ENCODE measurements at places on chromosomes 12 and 14.
A peak's percentile ranks its signal among the peaks of the same experiment; 100 is the strongest.

DNA sequence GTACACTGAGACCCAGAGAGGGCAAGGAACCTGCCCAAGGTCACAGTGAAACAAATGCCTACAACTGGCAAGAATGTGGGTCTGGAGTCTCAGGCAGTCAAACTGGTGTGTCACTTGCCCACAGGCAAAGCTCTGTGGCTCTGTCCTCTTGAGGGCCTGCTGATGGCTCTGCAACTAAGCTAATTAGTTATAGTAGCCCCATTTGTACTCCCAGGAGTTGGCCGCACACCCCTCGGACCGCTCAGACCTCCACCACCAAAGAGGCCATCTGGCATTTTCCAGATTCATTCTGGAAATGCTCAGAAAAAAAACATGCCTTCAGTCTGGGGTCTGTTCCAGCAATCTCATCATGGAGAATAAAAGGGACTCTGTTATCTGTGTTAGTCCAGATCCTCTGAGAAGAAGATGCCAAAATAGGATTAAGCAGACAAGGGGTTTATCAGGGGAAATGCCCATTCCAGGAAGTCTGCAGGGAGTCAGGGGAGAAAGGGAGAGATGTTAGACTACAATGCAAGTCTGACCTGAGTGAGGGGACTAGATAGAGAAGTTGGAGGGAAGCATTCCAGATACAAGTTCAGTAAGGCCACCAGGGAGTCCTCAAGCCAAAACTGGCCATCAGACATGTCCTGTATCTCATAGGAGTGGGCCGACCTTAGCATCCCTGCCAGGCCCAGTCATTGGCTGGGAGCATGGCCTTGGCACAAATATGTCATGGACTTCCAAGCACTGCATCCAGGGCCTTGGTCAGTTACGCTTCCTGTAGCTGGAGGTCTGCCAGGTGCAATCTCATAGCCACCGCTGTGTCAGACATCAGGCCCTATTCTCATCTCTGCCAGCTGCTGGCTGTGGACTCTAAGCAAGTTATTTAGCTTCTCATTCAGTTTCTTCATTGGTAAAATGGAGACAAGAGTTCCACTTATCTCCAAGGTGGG is 15.4 kb upstream of the OAS1 start:
- no peaks in the 10 kb centered on the region for H3K4me1 ChIP-seq
- no peak for DNase-seq
- no peak overlapping the region for H3K4me3 ChIP-seq
- no peaks in the 10 kb centered on the region for H3K27me3 ChIP-seq

- DNase-seq, result no peak
- H3K36me3 ChIP-seq, result no peaks in the 10 kb centered on the region
- H3K27ac ChIP-seq, result no peak overlapping the region
- H3K27me3 ChIP-seq, result no peaks in the 10 kb centered on the region
Observed at GRCh38 chr14:71308671-71309070, 401.4 kb downstream of the PCNX1 start.

DNA sequence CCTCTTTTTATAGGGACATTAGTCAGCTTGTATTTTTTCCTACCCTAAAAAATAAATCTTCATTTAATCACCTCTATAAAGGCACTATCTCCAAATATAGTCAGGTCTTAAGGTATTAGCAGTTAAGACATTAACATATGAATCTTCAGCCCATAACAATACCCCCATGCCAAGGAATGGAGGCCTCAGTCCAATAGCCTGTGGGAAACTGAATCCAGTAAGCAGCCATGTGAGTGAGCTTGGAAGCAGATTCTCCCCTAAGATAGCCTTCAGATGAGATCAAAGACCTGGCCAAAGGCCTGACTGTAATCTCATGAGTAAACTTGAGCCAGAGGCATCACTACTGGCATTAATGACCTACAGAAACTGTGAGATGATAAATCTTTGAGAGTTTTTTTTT is 232.1 kb upstream of the SYT10 start:
- H3K27me3 ChIP-seq, result no peaks in the 10 kb centered on the region
- H3K27ac ChIP-seq, result no peak overlapping the region
- H3K4me3 ChIP-seq, result no peak overlapping the region
- DNase-seq, result no peak
- H3K4me1 ChIP-seq, result no peaks in the 10 kb centered on the region
- H3K36me3 ChIP-seq, result no peaks in the 10 kb centered on the region

DNA sequence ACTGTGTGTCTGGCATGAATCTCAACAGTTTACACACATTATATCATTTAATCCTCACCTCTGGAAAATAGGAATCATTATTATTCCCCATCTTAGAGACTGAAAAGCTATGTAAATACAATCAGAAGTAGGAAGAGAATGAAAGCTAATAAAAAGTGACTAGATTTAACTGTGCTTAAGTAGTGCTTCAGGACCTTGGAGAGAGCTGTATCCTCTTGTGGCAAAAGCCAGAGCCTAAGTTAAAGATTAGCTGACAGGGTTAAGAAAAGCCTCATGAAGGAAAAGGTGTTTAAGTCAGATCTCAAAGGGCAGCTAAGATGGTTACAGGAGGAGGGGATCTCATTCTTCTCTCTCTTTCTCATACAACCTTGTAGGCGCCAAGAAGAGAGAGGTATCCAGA is 65.3 kb upstream of the TMEM233 start:
- no peaks in the 10 kb centered on the region for H3K4me1 ChIP-seq
- no peak overlapping the region for H3K27ac ChIP-seq
- H3K36me3 ChIP-seq, result no peaks in the 10 kb centered on the region
- no peaks in the 10 kb centered on the region for H3K27me3 ChIP-seq
- no peak overlapping the region for H3K4me3 ChIP-seq
- no peak for DNase-seq

- H3K27ac ChIP-seq, result no peak overlapping the region
- H3K36me3 ChIP-seq, result no peaks in the 10 kb centered on the region
- H3K27me3 ChIP-seq, result peaks cover 28% of the 10 kb centered on the region
- H3K4me1 ChIP-seq, result peaks cover 18% of the 10 kb centered on the region
- no peak for DNase-seq
Observed at GRCh38 chr14:74242021-74242779, 3.0 kb downstream of the VSX2 start.

- H3K27me3 ChIP-seq, result no peaks in the 10 kb centered on the region
- no peak overlapping the region for H3K4me3 ChIP-seq
- no peak overlapping the region for H3K27ac ChIP-seq
- no peak for DNase-seq
- H3K36me3 ChIP-seq, result no peaks in the 10 kb centered on the region
Observed at GRCh38 chr12:53816360-53817020, 64.7 kb upstream of the CISTR start.

DNA sequence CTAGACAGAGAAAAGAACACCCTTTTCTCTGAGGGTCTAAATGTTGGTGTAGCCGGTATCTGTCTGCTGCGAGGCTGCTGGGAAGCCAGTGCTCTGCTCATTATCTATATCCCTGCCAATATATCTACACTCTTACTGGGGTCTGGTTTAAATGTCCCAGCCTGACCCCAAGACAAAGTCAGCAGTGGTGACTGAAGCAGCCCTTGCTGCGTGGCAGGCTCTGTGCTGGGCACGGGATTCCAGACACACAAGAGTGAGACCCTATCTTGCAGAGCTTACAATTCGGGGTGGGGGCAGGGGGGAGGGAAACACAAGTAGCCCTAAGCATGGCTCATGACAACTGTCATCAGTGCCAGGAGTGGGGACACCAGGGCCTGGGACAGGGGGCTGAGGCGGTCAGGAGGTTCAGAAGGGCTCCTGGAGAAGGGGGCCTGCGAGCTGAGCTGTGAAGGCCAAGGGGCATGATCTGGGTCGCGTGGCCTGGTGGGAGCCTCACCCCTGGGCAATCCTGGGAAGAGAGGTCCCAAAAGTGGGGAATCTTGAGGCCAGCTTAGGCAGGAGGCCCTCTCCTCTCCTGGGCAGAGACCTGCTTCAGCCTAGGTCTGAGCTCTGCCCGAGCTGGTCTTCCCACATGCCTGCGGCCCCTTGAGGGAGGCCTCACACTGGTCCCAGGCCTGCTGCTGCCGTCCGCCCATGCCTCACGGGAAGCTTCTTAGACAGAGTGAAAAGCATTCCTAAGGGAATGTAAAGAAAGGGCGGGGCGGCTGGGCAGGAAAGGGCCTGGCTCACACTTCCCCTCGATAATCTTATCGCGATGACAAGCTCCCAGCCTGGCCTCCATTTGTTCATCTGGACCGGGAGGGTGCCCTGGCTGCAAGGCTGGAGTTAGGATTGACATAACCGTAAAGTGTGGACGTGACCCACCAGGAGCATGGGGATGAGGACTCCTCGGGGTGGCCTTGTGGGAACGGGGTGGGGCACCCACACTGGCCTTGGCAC is 7.3 kb upstream of the RCOR1 start:
- H3K4me1 ChIP-seq, result no peaks in the 10 kb centered on the region
- DNase-seq, result no peak
- H3K27me3 ChIP-seq, result no peaks in the 10 kb centered on the region
- no peaks in the 10 kb centered on the region for H3K36me3 ChIP-seq
- no peak overlapping the region for H3K4me3 ChIP-seq
- no peak overlapping the region for H3K27ac ChIP-seq

DNA sequence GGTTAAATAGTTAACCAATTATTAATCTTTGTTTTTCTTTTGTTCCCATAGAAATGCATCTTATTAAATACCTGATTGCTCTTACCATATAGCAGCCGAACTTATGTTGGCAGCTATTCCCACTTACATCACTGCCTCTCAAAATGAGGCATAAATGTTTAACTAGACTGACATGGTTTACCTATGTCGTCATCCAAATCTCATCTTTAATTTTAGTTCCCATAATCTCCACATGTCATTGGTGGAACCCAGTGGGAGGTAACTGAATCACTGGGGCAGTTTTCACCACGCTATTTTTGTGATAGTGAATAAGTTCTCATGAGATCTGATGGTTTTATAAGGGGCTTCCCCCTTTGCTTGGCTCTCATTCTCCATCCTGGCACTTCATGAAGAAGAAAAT is 499.2 kb upstream of the ATP2B1 start:
- H3K4me3 ChIP-seq, result no peak overlapping the region
- H3K27ac ChIP-seq, result no peak overlapping the region
- no peaks in the 10 kb centered on the region for H3K27me3 ChIP-seq

DNA sequence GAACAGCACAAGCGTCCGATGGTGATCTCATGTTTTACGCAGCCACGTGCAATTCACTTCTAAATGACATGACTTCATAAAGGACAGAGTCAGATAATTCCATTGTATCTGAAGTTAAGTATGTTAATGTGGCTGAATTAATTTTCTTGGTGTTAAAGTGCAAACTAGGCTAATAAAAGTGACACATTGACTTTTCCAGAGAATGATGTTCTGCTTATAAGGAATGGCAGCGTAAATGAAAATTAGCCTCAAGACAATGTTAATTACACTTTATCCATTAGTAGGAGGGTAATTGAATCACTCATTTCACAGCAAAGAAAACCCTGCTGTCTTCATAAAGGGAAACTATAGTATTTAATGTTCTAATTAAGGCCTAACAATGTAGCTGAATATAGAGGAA is 426.5 kb downstream of the GLT1D1 start:
- no peak overlapping the region for H3K27ac ChIP-seq
- DNase-seq, result no peak
- H3K36me3 ChIP-seq, result no peaks in the 10 kb centered on the region

GRCh38 chr12:89706986-89707702 is 1.5 kb downstream of the ATP2B1 start:
- H3K36me3 ChIP-seq, result peaks cover 4% of the 10 kb centered on the region
- peak; percentile 3 for DNase-seq
- H3K4me3 ChIP-seq, result peak overlapping the region; percentile 90
- H3K4me1 ChIP-seq, result peaks cover 32% of the 10 kb centered on the region
- H3K27ac ChIP-seq, result peak overlapping the region; percentile 92

- no peaks in the 10 kb centered on the region for H3K27me3 ChIP-seq
- peaks cover 75% of the 10 kb centered on the region for H3K4me1 ChIP-seq
- peak overlapping the region; percentile 82 for H3K4me3 ChIP-seq
- no peak for DNase-seq
Observed at GRCh38 chr12:122895320-122895703, 612 bp downstream of the VPS37B start.

DNA sequence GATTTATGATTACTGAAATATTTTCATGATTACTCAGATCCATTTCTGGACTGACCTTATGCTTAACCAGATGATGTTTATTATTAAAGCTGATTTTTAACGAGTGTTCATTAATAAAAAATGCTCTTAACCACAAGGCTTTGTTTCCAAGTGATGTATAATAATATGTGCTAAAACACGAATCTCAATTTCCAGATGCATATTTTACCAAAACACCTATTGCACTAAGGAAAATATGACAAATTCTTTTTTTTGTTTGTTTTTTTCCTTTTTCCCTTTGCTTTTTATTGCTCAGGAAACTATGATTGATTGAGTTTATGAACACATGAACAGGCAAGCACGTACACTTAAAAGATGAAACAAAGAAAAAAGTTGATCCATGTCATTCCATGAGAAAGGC is 16.9 kb upstream of the DUSP6 start:
- H3K27ac ChIP-seq, result no peak overlapping the region
- no peaks in the 10 kb centered on the region for H3K4me1 ChIP-seq
- no peaks in the 10 kb centered on the region for H3K27me3 ChIP-seq

DNA sequence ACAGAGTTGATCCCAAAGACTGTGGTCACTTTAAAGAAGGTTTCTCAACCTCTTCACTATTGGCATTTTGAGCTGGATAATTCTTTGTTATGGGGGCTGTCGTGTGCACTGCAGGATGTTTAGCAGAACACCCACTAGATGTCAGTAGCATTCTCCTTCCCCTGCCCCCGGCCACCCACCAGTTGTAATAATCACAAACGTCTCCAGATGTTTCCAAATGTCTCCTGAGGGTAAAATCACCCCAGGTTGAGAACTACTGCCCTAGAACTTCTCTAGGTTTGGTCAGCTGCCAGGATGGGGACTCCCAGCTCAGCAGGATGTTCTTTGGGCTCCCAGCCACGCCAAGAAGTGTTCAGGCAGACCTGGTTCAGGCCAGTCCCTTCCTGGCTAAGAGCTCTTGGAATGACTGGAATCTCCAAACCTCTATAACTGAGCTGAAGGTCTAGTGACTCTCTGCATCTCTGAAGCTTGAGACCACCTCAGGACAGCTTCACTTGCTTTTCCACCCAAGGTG is 12.5 kb upstream of the AJUBA start:
- H3K4me1 ChIP-seq, result no peaks in the 10 kb centered on the region
- no peak overlapping the region for H3K4me3 ChIP-seq
- no peaks in the 10 kb centered on the region for H3K27me3 ChIP-seq
- no peaks in the 10 kb centered on the region for H3K36me3 ChIP-seq

DNA sequence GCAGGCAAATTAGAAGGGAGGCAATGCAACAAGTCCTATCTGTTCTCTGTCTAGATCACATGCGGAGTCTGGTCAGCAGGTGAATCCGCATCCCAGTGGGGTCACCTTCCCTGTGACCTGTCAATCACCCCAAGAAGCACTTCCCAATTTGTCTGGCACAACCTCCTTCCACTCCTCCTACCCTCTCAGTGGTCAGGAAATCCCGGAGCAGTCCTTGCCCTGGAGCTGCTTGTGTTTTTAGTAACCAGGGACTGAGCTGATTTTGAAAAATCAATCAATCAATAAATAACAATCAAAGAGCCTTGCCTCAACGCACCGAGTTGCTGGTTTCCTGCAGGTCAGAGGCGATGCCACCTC is 572 bp upstream of the ACSS3 start:
- H3K27ac ChIP-seq, result no peak overlapping the region
- no peak for DNase-seq
- H3K4me1 ChIP-seq, result no peaks in the 10 kb centered on the region
- no peak overlapping the region for H3K4me3 ChIP-seq
